ENCODE measurements at places on chromosomes 13 and 19.
A peak's percentile ranks its signal among the peaks of the same experiment; 100 is the strongest.

DNA sequence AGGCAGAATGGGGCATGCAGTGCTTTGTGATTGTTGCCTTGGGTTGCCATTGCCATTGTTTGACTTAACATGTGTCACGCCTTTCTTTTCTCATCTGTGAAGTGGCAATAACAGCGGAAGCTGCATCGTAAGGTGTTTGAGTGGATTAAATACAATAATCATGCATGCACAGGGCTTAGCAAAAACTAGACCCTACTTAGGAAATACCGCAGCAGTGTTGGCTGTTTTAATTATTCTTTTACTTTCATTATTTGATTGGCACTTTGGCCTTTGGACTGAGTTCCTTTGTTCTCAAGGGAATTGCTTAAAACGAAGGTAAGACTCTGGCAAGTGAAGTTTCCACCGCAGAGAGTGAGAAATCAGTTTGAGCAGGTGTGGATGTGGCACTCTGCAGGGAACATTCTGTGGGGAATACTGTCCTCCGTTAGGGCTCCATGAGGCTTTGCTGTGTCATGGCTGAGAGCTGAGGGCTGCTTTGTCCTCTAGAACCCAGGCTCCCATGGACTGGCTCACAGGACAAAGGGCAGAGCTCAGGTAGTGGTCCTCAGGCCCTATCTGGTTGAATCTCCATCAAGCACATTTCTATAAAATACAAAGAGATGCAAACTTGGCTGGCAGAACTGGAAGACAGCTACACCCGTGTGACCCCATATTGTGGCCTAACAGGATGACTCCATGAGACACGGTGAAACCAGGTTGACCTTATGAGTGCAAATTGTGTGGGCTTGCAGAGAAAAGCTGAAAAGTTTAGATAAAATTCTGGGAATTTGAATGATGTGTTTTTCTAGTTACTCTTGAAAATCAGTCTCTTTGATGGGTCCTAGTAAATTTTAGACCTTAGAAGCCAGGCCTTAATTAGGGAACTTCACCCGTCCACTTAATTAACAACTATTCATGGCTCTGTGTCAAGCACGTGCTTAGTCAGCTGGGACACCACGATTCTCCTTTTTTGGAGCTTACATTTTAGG is 407.2 kb downstream of the KCNRG start:
- DNase-seq, result no peak

DNA sequence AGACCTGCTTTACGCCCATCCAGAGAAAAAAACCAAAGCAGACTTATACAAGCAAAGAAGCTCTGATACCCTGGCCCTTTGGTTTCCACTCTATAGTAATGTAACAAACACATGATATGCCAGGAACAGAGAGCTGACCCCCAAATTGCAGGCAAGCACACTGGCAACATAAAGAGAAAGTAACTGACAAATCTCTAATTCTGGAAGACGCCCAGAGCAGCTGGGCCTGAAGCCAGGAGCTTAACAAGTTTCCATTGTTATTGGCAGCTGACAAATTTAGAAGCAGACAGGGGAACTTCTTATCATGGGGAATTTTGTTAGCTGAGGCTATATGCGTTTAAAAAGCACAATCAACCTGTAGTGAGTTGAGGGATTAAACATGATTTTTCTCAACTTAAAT is 158.0 kb downstream of the DLEU7 start:
- peak; percentile 59 for DNase-seq

DNA sequence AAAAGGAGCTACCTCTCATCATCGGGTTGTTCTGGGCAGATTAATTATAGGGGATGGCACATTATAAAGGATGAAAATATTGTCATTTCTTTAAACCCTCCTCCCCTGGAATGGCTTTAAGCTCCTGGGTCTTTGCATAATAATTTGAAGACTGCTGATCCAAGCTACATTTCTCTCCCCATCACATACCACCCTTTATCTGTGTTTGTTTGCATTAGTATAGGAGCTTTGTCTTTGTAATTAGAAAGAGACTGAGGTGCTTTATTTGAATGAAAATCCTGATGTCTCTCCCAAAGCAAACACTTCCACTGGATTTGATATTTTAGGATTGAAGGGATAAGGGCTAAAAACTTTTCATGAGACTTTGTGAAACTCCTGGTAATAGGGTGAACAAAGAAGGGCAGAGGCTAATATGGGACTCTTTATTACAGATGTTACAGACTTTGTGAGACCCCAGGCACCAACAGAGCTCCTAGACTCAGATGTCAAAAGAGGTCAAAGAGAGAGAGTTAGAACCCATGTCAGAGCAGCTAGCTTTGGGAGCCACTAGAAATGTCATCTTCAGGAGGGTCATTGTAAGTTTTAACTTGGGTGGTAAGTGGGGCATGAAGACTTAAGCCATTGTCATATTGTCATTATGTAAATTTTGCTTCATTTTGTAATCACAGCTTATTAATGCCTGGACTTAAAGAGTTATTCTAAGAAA is 75.3 kb upstream of the RXFP2 start:
- DNase-seq, result no peak

DNA sequence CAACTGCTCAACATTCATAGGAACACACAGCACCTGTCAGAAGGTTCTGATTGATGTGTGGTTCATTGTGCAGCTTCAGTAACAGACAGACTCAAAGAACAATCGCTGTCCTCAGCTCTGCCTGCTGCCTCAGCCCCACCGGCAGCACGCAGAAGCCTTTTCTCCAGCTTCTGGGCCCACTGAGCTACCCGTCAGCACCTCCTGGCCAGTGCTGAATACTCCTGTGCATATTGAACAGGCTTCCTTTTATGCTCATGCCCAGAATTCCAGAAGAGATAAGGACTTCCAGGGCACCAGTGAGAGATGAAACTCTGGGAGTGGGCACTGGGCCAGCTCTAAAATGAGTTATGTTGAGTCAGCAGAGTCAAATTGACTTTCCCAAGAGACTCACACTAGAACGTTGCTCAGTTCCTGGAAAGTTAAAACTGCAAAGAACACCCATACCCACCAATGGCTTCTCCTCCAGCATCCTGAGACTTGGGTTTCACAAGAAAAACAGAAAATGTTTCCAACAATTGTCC is 119.3 kb downstream of the COL4A1 start:
- no peak for DNase-seq

- peak; percentile 16 for DNase-seq
These were observed 383.7 kb downstream of the DIAPH3 start for GRCh38 chr13:59780058-59780457.

GRCh38 chr19:708154-709143 is at the start of gene PALM:
PALM (plus strand) TSS chr19:708935; CDS start chr19:709147, 212 bp downstream.
- peak; percentile 11 for DNase-seq

DNA sequence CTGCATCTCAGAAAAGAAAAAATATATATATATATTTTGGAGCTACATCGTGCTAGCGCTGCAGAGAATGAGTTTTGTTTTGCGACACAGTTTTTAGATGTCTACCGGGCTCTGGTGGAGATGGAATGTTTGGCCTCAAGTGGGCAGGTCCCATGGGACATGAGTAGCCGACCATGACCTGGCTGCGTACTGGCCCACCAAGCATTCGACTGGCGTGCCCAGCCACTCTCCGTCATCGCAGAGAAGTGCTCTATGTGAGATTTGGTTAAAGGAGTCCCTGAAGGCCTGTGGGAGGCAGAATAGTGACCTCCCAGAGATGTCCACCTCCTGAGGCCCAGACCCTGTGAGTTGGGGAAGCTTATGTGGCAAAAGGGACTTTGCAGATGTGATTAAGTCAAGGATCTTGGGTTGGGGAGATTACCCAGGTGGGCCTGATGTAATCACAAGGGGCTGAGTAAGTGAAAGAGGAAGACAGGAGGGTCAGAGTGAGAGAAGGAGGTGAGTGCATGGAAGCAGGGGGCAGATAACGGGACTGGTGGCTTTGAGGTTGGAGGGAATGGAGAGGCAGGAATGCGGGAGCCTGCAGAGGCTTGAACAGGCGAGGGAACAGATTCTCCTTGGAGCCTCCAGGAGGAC is 821 bp upstream of the LILRB4 start:
- no peak for DNase-seq

DNA sequence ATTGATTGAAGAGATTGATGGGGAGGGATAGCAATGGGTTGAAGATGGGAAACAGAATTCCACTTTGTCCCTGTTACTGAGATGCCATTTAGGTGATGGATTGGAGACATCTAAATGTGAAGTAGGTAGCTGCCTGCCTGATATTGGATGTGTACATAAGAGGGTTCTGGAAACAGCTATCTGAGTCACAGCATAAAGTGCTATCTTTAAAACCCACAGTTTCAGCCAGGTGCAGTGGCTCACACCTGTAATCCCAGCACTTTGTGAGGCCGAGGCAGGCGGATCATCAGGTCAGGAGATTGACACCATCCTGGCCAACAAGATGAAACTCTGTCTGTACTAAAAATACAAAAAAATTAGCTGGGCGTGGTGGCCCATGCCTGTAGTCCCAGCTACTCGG is 72.6 kb downstream of the DNAJC3 start:
- DNase-seq, result no peak

DNA sequence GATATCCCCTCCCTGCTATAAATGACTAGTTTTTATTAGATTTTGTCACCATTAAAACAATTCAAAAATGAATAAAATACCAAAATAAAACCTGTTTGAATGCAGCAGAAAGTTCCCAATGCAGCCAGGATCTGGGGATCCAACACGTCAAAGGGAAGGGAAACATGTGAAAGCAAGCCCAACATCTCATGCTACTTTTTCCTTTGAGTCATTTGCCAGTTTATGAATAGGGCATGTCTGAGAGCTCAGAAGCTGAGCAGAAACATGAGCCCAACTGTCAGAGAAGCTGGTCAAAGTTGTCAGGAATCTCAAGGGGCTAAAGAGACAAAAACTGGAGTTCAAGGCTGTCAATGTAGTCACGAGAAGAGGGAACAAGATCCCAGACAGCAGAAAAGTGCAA is 526.4 kb downstream of the KLF5 start:
- DNase-seq, result no peak

DNA sequence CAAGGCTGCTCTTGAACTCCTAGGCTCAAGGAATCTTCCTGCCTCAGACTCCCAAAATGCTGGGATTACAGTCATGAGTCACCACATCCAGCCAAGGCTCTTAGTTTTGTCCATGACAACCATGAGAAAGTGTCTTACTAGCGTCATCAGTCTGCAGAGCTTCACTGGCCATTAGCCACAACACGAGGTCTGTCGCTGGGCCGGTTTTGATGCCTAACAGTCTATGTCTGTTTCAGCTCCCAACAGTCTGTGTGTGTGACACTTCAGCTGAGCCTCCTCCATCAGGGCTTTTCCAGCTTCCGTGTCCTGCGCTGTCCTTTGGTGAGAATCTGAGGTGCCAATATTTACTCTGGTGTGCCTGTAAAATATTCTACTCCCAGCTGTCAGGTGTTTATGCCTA is 47.6 kb downstream of the CEP89 start:
- DNase-seq, result no peak

DNA sequence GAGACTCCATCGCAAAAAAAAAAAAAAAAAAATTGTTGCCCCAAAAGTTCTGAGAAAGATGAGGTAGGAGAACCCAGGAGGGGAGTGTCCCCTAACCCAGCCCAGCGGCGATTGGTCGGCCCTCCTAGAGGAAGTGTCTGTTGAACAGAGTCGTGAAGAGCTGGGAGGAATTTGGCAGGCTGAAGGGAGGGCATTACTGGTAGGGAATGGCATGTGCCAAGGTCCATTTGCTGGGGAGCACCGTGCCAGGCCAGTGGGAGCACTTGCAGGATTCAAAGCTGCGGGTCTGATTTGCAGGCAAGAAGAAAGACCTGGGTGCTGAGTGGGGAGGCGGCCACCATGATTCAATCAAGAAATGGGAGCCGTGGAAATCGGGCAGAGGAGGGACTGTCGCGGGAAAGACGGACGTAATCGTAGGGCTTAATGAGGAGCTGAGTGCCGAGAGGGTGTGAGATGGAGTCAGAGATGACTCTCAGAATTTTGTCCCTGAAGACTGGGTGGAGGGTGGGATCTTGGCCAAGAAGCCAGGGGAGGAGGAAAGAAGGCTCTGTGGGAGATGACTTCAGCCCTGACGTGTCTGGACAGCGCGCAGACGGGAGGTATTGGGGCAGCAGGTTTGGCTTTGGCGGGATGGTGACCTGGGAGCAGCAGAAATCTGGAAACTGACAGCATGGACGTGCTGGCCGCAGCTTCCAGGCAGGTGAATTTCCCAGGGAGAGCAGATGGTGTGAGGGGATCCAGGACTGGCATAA is 15.4 kb downstream of the CERS4 start:
- peak; percentile 26 for DNase-seq

DNA sequence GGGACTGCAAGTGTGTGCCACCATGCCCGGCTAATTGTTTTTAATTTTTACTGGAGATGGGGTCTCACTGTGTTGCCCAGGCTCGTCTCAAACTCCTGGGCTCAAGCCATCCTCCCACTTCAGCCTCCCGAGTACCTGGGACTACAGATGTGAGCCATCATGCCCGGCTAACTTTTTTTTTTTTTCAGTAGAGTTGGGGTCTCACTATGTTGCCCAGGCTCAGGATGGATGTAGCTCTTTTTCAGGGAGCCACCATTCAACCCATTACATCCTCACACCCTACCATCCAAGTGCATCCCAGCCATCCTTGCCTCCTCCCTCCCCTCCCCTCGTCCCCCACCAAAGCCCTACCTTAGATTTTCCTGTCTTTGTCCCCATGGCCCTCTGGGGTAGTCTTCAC is 14.9 kb downstream of the CELF5 start:
- no peak for DNase-seq

GRCh38 chr19:12720851-12721655 is 2.7 kb downstream of the TNPO2 start:
- no peak for DNase-seq

DNA sequence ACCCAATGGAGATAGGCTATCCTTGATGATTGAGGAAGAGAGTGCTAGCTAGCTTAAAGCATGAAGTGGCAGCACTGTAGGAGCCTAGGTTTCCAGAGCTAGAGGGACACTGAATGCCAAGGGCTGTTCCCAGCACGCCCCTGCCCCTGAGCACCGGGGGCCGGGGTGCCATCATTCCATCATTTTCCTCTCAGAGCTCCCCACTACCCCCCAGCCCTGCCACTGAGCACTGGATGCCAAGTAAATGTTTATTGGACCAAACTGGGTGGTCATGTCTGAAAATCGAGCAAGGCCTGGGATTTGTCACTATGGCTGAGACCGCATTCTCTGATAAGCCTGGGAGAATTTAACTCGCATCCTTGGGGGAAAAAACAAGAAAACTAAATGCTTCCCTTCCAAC is 142.8 kb downstream of the STK24 start:
- DNase-seq, result no peak

DNA sequence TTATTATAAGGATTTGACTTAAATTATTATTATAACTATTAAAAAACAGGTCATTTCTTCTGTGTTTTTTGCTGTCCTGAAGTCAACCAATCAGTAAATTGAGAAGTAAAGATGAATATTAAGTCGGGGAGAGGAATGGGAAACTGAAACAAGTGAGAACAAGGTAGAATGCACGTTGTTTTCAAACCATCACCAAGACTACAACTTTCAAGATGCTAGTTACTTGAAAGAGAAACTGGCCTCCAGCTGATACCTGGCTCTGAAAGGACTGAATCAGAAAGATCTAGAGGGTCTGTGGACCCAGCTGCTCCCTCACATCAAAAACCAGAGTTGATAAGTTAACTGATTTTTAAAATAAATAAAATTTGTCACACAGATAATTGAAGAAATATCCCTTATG is 1301.5 kb upstream of the ATXN8OS start:
- no peak for DNase-seq

GRCh38 chr13:19089315-19089714 is 92.3 kb downstream of the TUBA3C start:
- DNase-seq, result no peak

GRCh38 chr13:76816394-76816793 is 69.8 kb downstream of the KCTD12 start:
- DNase-seq, result no peak
